ENCODE measurements at places on chromosomes 6 and 20.

GRCh38 chr20:2576317-2576727, 39.9 kb downstream of the TMC2 start:
- DNase-seq = no peak

GRCh38 chr6:111291336-111292259, 191.4 kb downstream of the REV3L start:
- DNase-seq = no peak

- no peak for DNase-seq
Observed at GRCh38 chr6:169831450-169832246, 80.2 kb downstream of the ERMARD start.

GRCh38 chr6:127812985-127813698, 87.7 kb downstream of the THEMIS start:
- no peak for DNase-seq

DNA sequence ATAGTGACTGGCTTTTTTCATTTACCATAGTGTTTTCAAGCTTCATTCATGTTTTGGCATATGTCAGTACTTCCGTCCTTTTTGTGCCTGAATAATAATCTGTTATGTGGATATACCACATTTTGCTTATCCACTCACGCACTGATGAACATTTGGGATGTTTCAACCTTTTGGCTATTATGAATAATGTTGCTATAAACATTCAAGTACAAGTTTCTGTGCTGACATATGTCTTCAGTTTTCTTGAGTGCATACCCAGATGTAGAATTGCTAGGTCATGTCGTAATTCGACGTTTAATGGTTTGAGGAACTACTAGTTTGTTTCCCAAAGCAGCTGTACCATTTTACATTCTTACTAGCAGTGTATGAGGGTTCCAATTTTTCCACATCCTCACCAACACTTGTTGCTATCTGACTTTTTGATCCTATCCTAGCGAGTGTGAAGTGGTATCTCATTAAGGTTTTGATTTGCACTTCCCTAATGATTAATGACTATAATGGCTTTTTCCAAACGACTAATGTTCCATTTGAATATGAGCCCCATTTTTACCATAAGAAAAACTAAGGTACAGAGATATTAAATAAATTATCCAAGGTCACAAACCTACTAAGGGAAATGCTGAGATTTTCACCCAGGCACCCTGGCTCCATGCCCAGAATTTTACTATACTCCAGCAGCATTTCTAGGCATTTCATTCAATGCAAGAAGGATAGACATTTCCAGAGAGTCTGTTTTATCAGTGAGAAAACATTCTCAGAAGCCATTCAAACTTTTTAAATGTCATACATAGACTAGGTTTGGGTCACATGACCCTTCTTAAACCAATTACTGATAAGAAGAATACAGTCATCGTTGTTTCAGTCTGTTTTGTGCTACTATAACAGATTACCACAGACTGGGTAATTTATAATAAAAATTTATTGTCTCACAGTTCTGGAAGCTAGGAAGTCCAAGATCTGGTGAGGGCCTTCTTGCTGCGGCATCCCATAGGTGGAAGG, 71.1 kb upstream of the RUNX2 start:
- no peak for DNase-seq

GRCh38 chr20:48697845-48698491, 129.8 kb downstream of the PREX1 start:
- no peak for DNase-seq

DNA sequence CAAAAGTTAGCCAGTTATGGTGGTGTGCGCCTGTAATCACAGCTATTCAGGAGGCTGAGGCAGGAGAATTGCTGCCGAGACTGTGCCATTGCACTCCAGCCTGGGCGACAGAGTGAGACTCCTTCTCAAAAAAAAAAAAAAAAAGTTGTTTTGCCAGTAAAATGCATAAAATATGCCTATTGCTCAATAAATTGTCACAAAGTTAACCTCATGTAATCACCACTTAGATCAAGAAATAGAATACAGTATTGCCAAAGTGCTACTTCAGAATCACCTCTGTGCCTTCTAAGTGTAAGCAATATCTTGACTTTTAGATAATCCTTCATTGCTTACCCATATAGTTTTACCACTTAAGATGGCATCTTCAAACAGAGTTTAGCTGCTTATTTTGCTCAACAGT, 80.7 kb downstream of the TRMT11 start:
- DNase-seq = no peak

DNA sequence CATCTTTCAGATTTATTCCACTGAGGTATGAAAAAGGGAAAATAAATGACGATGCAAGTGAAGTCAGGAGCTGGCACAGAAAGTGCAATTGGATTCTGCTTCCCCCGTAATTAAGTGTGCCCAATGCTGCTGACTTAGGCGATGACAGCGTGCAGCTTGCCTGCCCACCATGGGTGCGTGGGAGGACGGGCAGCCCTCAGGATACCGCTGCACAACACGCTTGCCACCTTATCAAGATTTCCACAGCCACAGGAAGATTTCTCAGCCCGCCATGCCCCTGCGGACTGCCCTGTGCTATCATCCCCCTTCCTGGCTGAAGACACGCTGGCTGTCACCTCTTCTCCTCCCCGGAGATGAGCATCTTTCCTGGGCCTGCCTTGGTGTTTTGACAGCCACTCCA, 103.3 kb upstream of the BACH2 start:
- DNase-seq = no peak

DNA sequence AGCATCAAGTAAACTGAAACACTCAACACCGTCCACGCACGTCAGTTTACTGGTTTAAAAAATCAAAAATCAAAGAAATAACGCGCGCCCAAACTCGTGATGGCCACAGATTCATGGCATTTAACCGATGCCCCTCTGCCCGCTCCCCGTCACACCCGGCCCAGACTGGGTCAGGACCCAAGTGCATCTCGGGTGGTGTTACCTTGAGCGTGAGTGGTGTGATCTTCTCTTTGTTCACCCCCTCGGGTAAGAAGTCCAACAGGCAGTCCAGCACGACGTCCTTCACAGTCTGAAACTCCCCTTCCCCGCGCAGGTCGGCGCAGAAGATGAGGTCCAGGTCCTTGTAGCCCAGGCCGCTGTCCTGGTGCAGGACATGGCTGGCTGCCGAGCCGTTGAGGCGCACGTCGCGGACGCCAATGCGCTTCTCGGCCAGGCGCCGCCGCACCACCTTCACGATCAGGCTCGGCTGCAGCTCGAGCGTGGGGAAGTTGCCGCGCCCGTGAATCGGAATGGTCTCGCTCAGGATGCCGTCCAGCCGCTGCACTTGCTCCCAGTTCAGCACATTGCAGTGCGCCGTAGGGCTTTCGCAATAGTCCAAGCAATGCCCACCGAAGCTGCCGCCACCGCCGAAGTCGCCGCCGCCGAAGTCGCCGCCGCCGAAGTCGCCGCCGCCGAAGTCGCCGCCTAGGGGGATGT, 945 bp downstream of the TENT5A start:
- no peak for DNase-seq

GRCh38 chr6:105078386-105078708, 101.5 kb downstream of the POPDC3 start:
- DNase-seq = no peak

GRCh38 chr6:97423190-97423589, 140.2 kb upstream of the MMS22L start:
- DNase-seq = no peak

- DNase-seq = no peak
Observed at GRCh38 chr6:138105880-138106664, 1.1 kb downstream of the PERP start.

- no peak for DNase-seq
Observed at GRCh38 chr20:39108746-39109145, 146.6 kb downstream of the DHX35 start.

- no peak for DNase-seq
Observed at GRCh38 chr20:34637245-34638038, 39.5 kb downstream of the PIGU start.

DNA sequence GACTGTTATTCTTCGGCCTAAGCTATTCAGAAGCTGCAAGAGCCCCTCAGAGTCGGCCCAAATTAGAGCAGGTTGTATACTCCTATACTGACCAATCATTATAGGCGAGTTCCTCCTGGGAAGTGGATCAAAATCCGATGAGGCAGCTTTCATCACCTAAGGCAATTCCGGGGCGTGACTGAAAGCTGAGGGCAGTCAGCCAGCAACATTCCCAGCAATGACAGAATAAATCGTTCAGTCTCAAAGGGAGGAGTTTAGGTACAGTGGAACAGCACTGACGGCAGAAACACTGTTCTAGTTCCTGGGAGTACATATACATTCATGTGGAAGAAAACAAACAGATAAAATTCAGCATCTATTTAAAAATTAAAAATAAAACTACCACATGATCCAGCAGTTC, 10.8 kb downstream of the HLA-DQB2 start:
- DNase-seq = no peak

DNA sequence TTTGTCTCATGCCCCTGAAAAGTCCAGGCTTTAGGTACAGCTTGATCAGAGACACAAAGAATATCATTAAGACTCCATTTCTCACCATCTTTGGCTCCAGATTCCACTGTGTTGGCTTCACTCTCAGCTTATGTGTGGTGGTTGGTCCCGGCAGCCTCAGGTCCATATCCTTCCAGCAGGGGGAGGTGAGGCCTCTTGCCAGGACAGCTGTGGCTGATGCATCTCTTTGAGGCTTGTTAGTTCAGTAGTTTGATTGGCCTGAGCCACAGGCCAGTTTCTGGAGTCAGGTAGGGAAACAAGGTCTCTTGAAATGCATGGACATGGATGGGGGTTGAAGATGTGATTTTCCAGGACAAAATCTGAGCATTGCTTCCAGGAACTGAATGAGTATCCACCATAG, 62.4 kb downstream of the JAG1 start:
- DNase-seq = no peak

- no peak for DNase-seq
Observed at GRCh38 chr6:80456724-80457438, 350.4 kb downstream of the BCKDHB start.

- DNase-seq = no peak
Observed at GRCh38 chr6:145704143-145704781, 31.1 kb downstream of the EPM2A start.

GRCh38 chr20:36454698-36455427, 86.5 kb upstream of the MYL9 start:
- no peak for DNase-seq

DNA sequence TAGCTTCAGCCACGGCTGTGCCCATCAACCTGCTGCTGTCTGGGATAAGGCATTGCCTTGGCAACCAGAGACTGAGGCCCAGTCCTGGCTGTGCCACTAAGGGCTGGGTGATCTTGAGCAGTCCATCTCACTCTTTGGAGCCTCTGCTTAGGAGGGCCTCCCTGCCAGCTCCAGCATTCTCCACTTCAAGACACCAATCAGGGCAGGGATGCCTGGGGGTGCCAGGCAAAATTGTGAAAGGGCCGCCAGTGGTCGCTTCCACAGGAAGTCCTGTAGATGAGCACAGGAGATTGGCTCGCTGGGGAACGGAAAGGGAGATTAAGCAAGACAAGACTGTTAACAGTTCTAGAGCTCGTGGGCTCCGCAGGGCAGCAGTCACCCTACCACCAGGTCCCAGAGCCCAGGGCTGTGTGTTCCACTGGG, at the start of gene RAB44:
TSS of gene RAB44 (plus strand) at position 346 of the 423 bp plus-strand sequence. CDS start 6,410 bp downstream, outside the sequence.
- no peak for DNase-seq

GRCh38 chr6:387293-387741, 4.2 kb upstream of the IRF4 start:
- no peak for DNase-seq

GRCh38 chr6:47654255-47654654, 44.1 kb upstream of the ADGRF4 start:
- no peak for DNase-seq

GRCh38 chr20:47318586-47319516, 37.6 kb downstream of the ZMYND8 start:
- DNase-seq = no peak

DNA sequence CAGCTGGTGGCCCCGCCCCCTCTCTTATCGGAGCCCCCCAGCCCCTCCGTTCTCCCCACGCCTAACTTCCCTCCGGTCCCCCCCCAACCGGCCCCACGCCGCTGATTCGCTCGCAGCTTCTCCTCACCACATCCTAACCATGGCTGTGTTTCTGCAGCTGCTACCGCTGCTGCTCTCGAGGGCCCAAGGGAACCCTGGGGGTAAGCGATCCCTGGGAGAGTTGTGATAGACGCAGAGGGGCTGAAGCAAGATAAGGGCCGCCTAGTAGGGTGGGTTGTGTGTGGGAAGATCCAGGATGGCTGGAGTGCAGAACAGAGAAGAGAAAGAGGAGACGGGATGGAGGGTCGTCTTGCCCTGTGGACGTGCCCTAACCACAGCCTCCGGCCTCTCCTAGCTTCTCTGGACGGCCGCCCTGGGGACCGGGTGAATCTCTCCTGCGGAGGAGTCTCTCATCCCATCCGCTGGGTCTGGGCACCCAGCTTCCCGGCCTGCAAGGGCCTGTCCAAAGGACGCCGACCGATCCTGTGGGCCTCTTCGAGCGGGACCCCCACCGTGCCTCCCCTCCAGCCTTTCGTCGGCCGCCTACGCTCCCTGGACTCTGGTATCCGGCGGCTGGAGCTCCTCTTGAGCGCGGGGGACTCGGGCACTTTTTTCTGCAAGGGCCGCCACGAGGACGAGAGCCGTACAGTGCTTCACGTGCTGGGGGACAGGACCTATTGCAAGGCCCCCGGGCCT, at the start of gene MPIG6B:
TSS of gene MPIG6B (plus strand) at position 129 of the 735 bp plus-strand sequence. CDS start at position 140, 11 bp downstream.
- DNase-seq = no peak

DNA sequence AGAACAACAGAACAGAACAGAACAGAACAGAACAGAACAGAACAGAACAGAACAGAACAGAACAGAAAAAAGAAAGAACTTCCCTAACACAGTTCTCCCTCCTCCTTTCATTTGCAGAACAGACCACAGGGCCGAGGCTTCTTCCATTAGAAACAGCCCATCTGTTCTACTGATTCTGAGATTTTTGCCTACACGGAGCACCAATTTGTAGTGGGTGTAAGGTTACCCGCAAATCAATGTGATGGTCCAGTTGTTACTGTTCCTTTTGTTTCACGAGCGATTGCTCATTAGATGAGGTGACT, 734 bp upstream of the OGFRL1 start:
- DNase-seq = no peak
